ENCODE measurements at places on chromosomes 3 and 15. TPM values are rescaled to one million over a fixed set of nuclear protein-coding genes. Genes with fewer than 3 reads are reported as not detected.

DNA sequence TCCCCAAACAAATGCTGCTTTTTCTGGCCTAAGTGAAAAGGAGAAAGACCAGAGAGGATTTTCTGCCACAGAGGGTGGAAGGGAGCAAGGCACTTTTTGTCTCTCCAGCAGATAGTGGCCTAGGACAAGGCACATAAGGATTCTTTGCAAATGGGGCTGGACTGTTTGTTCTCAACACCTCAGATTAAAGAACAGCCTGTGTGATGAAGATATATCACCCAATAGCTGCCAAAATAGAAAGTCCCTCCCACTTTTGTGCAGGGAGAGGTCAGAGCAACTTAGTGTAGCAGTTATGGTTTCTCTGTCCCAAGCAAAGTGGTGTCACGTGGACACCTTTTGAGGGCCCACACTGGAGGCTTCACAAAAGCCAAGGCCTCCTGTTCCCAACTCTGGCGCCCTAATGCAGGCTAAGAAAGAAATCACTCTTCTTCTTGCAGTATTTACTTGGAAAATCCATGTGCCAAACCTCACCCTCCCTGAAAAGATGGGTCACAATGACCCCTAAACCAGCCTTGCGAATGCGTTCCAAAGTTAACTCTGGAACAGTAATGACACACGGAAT, 84.9 kb downstream of the LRIG1 start:
- no peak for DNase-seq

- DNase-seq, result no peak
Measured at GRCh38 chr3:114730397-114730796, 416.7 kb downstream of the ZBTB20 start.

- no peak for DNase-seq
Measured at GRCh38 chr3:97481416-97481815, 283.1 kb upstream of the ARL6 start.

Gene TFG
- total RNA-seq, result 138 TPM
